ENCODE measurements at places on chromosomes 13 and 19.

DNA sequence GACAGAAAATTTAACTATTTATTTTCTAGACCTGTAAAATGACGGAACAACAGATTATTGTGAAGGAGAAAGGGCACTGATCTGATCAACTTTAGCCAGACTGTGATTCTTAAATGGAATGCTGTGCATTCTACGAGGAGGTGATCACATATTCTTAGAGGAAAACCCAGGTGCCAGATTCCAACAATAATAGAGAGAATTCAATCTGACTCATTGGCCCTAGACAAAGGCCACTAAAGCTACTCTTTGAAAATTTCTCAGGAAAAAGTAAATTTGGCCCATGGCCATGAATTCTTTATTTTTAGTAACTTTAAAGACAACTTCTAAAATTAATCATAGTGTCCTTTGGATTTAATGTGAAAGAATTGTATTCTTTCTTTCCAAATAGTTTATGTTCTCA, 58.6 kb upstream of the POSTN start:
- no peak for DNase-seq

- DNase-seq, result no peak
Measured at GRCh38 chr13:102580552-102581169, 16.1 kb upstream of the TPP2 start.

DNA sequence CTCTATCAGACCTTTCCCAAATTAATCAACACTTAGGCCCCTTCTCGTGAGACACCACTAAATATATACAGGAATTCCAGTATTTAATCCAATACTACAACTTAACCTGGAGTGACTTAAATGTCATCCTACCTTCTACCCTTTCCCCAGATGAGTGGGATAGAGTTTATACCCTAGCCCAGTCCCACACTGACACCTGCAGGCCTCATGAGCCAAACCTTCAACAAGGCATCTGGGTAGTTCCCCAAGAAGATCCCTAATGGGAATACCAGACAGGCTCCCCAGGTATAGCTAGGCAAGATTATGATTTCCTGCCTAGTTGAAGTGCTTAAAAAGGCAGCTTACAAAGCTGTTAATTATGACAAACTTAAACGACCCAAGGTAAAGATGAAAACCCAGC, 15.9 kb downstream of the ZNF83 start:
- no peak for DNase-seq

DNA sequence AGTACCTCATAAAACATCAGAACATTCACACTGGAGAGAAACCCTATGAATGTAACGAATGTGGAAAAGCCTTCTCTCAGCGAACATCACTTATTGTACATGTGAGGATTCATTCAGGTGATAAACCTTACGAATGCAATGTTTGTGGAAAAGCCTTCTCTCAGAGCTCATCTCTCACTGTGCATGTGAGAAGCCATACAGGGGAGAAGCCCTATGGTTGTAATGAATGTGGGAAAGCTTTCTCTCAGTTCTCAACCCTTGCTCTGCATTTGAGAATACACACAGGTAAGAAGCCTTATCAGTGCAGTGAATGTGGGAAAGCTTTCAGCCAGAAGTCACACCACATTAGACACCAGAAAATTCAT, 22.0 kb downstream of the ZNF146 start:
- DNase-seq, result no peak

GRCh38 chr13:108677806-108678205, 48.4 kb downstream of the MYO16 start:
- no peak for DNase-seq

- DNase-seq, result no peak
Measured at GRCh38 chr13:45607931-45608330, 7.6 kb downstream of the ERICH6B start.

GRCh38 chr13:37340901-37341670, 235.6 kb upstream of the CSNK1A1L start:
- no peak for DNase-seq

DNA sequence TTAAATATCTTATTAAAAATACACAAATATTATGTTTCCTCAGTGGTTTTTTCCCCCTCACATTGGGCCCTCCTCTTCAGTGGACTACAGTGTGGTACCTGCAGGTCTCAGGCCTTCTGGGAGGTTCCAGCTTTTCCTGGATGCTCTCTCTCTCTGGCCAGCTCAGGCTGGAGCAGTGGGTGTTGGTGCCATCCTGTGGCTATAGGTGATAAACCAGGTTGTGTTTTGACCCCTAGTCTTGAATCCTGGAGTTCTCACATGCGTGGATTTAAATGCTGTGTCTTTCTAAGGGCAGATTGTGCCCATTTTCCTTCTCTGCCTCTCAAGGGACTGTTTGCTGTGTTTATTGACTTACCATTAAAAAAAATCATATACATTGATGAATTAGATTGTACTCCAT, 41.2 kb upstream of the ZNF527 start:
- no peak for DNase-seq

GRCh38 chr13:95643571-95643935, 953 bp downstream of the DZIP1 start:
- no peak for DNase-seq

GRCh38 chr13:28792992-28793391, 27.1 kb upstream of the MTUS2 start:
- no peak for DNase-seq

DNA sequence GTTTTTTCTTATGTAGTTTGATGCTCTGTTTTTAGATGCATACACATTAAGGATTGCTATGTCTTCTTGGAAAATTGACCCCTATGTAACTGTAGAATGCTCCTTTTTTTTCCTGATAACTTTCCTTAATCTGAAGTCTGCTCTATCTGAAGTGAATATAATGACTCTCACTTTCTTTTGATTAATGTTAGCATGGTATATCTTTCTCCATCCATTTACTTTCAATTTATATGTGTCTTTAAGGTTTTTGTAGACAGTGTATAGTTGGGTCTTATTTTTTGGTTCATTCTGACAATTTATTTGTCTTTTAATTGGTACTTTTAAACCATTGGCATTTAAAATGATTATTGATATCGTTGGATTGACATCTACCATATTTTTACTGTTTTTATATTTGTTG, 92.3 kb downstream of the URI1 start:
- no peak for DNase-seq

GRCh38 chr13:23349161-23349897, 84.2 kb downstream of the SACS start:
- DNase-seq, result no peak

DNA sequence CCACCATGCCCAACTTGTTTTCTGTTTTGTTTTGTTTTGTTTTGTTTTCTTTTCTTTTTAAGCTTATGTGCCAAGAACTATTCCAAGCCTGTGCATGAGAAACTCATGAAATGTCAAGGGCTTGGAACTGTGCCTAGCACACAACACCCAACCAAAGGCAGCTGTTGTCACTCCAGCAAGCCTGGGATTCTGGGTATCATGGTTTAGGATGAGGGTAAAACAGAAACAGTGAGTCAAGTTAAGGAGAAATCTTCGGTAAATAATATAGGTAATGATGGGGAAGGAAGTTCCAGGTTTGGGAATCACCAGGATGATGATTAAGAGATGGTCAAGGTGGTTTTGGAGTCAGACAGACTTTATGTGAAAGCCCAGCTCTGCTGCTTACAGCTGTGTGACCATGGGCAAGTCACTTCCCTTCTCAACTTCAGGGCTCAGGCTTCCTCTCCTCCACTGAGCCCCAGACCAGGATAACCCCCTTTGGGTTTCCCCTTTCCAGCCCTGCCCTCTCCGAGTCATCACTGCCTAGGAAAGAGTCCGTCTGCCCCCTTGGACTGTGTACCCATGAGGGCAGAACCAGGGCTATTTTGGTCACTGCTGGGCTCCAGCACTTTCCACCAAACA, 5.0 kb downstream of the PVR start:
- DNase-seq, result no peak

GRCh38 chr13:34151885-34152284, 333.9 kb downstream of the RFC3 start:
- DNase-seq, result no peak

- no peak for DNase-seq
Measured at GRCh38 chr19:30090476-30090875, 148.4 kb downstream of the URI1 start.

DNA sequence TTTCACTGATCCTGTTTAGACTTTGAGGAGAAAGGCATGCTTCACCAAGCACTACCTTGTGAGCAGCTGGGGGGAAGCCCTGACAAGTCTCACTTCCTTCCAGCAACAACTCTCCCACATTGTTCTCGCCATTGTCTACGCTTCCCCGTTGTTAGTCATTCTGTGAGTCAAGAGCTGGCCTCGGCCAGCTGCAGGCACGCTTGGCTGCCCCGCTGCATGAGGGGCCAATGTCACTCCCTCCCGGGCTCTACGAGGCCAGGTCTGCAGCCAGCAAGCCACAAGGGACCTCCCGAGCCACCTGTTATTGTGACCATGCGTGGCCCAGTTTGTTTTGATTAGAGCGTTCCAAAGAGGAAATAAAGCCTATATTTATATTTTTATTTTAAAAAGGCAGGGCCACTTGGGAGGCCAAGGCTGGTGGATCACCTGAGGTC, 220.9 kb downstream of the FOXO1 start:
- no peak for DNase-seq
